Activated CD8-positive, alpha-beta memory T cell treated with anti-CD3 and anti-CD28 coated beads for 1 hour (primary cell): ENCODE measurements at places on chromosomes 11 and 22.

DNA sequence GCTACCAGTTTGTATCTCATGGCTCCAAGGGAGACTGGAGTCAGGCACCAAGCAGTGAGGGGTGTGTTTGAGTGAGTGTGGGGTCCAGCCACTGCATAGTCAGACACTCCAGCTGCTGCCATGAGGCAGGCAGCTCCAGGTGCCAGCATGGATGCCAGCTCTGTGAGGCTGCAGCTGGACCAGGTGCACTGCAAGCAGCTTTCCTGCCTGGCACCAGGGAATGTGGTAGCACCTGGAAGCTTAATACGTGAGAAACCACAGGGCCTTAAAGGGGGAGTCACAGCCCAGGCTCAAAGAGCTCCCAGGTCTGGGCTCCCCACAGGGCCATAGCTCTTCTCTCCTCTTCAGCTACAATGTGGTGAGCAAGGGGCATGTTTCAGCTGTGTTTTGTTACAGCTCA lies 817.8 kb upstream of the LUZP2 start:
- DNase-seq: no peak

DNA sequence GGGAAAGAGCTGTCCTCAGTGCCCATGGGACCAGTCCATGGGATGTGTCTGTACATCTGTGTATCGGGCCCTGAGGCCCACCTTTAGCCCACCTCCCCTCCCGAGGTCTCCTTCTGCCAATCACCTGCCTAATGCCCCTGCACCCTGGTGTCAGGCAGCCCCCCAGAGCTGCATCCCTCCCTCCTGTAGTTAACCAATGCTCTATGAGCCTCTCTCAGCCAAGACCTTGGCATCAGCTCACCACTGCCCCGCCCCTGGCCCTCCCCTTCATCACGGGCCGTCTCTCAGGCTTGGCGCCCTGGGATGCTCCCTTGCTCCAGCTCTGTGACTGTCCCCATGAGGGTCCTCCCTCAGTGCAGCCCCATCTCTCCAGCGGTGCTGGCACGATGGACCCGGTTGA lies 18.5 kb downstream of the MGAT3 start:
- no peak for DNase-seq

DNA sequence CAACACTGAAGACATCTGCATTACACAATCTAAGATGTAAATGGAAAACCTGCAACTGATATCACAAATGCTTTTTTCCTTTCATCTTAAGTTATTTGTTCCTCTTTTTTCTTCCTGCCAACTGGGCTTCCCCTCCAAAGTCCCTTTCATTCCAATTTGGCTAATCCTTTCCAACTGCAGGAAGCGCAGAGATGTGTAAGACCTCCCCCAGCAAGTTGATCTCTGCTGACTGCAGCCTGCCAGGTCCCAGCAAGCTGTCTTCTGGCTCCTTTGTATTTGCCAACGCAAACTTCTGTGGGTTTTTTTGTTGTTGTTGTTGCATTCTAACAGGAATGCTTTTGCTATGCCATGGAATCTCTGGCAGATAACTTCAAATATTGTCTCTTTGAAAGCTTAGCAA lies 38.5 kb upstream of the LRRC4C start:
- DNase-seq: no peak

DNA sequence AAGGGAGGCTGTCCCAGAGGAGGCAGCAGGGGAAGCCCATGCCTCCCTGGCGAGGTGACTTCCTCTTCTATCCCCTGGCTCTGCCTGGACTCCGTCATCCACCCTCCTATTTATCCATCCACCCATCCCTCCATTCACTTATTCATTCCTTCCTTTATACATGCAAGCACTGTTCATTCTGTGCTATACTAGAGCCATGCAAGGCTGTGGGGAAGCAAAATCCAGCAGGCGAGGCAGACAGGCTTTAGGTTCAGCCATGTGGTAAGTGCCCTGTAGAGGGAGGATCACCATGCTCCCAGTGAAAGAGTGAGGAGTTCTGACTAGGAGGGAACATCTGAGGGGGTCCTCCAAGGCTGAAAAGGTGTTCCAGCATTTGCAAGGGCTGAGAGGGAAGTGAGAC lies 1.2 kb upstream of the NAALADL1 start:
- DNase-seq: no peak
